ENCODE measurements at places on chromosomes 6 and 20.

- no peak for DNase-seq
Measured at GRCh38 chr6:153001767-153002612, 519 bp downstream of the MTRF1L start.

DNA sequence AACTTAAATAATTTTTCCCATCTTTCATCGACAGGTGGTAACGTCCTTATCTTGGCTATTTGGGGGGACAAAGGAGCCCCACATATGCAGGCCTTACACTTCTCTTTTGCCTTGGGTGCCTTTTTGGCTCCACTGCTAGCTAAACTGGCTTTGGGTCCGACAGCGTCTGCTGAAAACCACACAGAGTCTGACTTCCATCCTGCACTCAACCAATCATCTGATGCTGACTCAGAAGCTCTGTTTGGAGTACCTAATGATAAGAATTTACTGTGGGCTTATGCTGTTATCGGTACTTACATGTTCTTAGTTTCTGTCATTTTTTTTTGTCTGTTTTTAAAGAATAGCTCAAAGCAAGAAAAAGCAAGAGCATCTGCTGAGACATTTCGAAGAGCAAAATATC, 178.5 kb downstream of the SLC16A10 start:
- no peak for DNase-seq

DNA sequence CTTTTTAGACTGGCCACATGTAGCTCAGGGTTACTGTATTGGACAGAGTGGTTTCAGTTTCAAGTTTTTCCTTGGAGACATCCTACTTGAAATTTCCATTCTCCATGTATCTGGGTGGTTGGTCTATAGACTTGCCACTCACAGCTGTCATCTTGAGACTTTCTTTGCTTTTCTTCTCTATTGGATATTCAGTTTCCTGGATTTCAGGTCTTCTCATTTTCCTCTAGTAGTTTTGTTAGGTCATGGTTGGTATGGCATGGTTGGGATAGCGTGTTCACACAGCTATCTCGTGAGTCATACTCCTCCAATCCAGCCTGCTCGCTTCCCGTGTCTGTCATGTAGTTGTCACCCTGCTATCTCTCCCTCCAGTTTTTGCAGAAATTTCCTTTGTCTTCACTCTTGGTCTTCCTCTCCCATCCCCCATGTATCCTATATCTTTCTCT, 48.3 kb downstream of the PTPN1 start:
- DNase-seq, result no peak

DNA sequence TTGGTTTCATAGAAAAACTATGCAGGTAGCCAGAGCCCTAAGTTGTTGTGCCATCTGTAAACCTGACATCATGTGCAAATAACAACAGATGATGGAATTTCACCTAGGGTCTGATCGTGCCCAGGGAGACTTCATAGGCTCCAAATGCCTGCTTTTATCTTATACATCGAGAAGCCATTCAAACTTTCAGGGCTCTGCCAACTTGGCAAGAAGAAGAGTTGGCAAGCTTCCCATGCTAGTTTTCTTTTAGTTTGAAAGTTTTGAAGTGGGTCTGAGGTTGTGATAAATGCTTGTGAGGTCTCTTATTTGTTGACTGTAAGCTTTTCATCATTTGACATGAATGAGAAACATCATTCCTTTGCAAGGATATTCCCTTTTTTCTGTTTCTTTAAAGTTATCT, 175.4 kb upstream of the FLRT3 start:
- no peak for DNase-seq
